ENCODE measurements at places on chromosomes 11 and 22.

DNA sequence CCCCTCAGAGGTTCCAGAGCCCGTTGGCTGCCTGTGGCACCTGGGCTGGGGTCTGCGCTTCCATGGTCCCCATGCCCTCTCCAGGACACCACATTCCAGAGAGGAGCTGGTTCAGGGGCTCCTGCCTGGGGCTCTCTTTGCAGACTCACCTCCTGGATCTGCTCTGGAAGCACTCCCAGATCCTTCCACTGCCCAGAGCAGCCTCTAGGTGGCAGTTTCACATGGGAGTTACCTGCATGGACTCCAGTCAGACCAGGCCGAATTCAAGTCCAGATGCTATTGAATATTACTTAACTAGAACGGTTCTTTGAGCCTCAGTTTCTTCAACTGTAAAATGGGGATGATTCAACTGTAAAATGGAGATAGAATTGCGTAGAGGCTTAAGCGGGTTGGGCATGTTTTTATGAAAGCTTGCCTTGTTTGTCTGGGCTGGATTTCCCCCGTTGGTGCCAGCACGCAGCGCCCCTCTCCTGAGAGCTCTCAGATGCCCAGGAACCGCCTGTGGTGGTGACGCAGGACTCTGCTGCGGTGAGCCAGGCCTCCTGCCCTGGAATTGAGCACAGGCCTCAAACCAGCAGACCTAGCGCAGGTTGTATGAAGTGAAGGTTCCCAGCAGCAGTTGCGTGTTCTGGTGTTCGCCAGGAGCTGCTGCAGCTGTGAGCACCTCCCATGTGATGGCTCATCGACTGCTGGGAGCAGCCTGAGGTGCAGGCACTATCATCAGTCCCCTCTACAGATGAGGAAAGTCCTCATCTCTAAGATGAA is 44.2 kb downstream of the LMO1 start:
- DNase-seq: peak; percentile 8

- no peak for DNase-seq
These were observed 904 bp downstream of the C2CD3 start for GRCh38 chr11:74169738-74170458.

GRCh38 chr11:26331911-26332571 is at the start of gene ANO3:
Gene ANO3, plus strand, starts transcription at chr11:26332130. Its CDS starts 146 bp downstream, at chr11:26332276.
- DNase-seq: peak; percentile 65

DNA sequence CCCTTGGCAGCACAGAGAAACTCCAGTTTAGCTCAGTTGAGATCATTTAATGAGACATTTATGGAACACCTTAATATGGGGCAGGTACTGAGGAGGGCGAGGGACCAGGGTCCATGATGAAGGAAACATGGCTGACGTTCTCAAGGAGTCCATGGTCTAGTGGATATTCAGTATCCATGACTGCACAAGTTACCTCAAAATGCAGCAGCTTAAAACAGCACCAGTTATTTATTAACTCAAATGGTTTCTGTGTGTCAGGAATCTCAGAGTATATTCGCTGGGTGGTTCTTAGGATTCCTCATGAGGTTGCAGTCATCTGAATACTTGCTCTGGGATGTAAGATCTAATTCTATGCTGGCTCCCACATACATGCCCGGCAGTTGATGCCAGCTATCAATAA is 346.8 kb downstream of the LARGE1 start:
- no peak for DNase-seq

GRCh38 chr22:19178065-19178656 is 375 bp downstream of the SLC25A1 start:
- no peak for DNase-seq

GRCh38 chr22:28064920-28065319 is 145.9 kb upstream of the PITPNB start:
- no peak for DNase-seq

- DNase-seq: no peak
These were observed 44.0 kb upstream of the KIRREL3 start for GRCh38 chr11:127044535-127044934.

- no peak for DNase-seq
These were observed 509 bp downstream of the LAMTOR1 start for GRCh38 chr11:72102631-72102945.

DNA sequence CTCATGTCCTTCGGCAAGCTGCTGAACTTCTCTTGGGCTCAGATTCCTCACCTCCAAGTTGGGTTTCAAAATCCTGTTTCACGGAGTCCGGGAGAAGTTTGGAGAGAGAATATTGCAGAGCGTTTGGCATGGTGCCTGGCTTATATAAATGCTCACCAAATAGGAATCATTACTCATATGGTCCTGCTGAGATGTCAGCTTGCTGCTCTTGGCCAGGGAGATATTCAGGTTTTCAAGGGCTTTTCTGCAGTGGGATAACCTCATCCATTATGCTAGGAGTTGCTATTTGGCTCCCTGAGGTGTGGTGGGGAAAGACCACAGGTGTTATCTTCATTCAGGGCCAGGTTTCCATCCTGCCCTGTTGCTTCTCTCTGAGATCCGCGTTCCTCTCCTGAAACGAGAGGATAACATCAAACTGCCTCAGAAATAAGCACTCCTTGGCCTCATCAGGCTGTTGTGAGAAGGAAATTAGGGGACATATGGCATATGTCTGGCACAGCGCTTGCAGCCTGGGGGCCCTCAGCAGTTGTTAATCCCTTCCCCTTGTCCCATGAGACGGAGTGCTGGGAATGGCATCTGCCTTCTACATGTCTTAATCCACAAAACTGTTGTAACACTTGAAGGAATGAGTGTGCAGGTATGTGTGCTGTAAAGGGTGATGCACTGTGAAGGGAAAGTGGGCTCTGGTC is 29.9 kb upstream of the ACER3 start:
- DNase-seq: peak; percentile 57

DNA sequence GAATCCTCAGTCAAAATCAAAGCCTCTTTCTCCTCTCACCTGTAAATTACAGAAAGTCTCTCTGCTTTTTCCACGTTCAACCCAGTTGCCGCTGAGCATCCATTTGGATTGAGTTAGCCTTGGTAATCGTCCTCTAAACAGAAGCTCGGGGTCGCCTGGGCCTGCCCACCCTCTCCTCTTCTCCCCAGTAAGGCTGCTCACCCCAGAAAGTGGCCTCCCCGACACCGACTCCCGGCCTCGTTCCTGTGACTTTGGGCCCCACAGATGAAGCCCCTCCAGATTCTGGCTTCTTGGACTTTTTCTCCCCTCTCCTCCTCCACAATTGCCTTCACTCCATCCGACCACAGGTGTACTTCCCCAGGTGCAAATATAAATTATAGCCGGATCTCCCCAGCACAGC is 1500.0 kb downstream of the BRD1 start:
- no peak for DNase-seq

- DNase-seq: no peak
These were observed 94.2 kb downstream of the PDE2A start for GRCh38 chr11:72579816-72580641.

DNA sequence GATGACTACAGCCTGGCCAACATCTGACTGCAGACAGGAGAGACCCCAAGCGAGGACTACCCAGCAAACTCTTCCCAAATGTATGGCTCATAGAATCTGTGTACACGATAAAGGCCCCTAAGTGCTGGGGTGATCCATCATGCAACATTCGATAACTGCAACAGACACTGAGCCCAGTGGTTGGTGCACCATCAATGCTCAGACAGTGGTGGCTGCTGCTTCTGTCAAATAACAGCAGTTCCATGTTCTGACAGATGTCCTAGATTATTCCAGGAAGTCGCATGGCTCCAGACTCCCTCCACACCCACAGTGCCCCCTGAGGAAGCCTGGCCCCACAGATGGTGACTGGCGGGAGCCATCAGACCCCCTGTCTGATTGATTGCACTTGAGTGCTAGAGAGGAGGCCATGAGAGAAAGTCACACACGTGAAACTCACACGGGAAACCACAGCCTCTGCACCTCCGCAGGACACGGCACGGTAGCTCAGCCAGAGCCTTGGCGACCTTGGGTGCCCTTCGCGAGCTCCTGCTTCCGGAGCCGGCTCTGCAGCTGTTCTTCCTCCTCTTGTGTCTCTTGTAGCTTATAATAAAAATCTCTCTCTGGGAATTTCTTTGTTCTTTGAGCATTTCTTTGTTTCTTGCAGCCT is 1155.9 kb downstream of the TBC1D22A start:
- DNase-seq: no peak

- peak; percentile 22 for DNase-seq
These were observed 20.7 kb downstream of the ELF5 start for GRCh38 chr11:34492806-34493414.

- no peak for DNase-seq
These were observed 34.4 kb downstream of the MCAM start for GRCh38 chr11:119282495-119282894.

- DNase-seq: no peak
These were observed 132.1 kb downstream of the RAB38 start for GRCh38 chr11:88043149-88043548.

DNA sequence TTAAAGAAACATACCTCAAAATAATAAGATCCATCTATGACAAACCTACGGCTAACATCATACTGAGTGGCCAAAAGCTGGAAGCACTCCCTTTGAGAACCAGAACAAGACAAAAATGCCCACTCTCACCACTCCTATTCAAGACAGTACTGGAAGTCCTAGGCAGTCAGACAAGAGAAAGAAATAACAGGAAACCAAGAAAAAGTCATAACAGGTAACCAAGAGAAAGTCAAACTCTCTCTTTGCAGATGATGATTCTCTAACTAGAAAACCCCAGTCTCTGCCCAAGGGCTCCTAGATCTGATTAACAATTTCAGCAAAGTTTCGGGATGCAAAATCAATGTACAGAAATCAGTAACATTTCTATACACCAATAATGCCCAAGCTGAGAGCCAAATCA is 35.6 kb downstream of the TMEM123 start:
- DNase-seq: no peak

DNA sequence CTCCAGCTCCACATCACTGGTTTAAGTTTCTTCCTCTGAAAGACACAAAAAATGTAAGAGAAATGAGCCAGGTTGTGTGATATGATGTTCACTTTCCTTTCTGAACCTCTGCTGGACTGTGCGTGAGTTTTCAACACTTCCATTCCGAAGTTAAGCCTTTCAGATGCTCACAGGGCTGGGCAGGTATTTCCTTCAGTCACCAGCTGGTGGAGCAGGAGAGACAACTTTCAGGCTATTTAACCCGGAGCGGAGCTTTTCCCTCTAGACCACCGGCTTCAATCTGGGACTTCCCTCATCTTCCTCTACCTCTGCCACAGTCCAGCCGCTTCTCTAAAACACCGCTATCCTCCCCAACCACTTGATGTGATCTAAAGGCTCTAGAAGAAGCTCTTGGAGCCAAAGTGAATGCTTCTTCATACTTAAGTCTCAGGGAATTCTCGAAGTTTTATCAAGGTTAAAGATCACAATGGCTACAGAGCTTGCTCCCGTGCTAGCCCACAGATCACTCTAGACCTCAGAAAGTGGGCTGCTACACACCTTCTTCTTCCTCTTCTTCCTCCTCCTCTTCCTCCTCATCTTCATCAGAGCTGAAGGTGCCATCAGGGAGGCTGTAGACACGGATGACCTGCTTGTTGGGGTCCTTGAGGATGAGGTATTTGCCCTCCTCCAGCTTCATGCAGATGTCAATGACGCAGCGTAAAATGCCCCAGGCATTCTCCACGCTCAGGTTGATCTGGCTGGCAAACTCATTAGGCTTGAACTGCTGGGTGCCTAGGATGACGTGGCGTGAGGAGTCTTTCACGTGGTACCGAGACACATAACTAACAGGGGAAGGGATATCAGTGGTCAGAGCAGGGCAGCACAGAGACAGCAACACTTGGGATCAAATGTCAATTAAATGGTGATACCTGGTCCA is 4.4 kb upstream of the FOXRED2 start:
- no peak for DNase-seq

DNA sequence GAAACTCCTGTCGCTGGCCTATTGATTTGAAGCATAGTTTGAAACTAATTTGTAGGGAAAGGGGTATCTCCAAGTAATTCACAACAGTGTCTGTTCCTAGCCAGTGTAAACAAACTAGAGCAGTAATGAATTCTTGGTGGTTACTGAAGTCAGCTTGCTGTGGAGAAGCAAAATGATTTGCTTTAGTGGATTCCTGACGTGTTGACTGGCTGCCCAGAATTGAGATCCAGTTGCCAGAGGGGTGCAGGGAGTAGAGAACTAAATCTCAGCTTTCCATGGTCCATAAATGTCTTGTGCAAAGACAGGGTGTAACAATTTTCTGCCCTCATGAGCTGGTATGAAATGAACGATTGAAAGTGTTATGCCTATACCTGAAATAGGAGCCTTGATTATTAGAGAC is 382.5 kb upstream of the KIRREL3 start:
- no peak for DNase-seq

DNA sequence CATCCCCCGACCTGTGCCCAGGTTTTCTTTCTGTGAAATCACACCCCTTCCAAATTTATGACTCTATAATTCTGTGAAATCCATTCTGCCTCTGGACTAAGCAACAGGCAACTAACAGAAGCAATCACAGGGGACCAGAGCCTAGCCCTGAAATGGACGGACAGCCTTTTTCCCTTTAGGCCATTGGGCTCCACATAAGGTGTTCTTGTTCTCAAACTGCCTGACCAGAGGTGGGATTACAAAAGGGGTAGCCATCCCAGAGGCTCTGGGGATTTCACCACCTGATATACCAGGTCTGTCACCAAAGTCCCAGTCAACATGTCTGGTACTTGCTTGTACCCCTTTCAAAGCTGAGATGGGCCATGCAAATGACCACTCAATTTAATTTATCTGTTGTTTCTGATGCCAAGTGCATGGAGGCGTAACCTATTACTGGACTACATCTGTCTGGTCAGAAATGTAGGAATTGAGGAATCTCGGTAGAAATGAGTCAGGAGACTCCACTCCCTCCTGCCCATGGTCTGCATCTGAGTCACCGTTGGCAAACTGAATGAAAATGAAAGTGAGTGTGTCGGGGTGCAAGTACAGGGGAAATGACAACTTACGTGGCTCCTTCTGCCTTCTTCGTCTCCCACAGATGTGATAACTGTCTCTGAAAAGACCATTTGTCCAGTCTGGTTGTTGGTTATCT is 10.2 kb downstream of the DKK3 start:
- DNase-seq: peak; percentile 52

GRCh38 chr11:28038775-28039174 is 69.2 kb downstream of the KIF18A start:
- DNase-seq: no peak

DNA sequence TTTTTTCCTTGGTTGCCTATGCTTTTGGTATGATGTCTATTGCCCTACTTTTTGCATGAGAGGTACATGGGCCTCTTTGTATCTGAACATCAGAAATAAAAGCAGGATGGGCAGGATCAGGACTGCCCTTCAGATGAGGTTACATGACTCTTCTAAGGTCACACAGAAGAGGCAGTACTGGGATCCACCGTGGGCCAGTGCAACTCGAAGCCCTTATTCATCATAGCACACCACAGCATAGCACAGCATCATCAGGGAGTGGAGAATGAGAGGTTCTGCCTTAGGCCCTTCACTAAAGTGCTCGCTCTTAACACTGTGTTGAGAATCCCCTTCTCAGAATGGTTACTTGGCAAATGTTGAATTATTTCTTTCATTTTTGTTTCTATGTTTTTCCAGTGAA is 88.3 kb downstream of the C22orf31 start:
- no peak for DNase-seq
